Jurkat, Clone E6-1 (cell line): ENCODE measurements at places on chromosomes 13 and 19.

DNA sequence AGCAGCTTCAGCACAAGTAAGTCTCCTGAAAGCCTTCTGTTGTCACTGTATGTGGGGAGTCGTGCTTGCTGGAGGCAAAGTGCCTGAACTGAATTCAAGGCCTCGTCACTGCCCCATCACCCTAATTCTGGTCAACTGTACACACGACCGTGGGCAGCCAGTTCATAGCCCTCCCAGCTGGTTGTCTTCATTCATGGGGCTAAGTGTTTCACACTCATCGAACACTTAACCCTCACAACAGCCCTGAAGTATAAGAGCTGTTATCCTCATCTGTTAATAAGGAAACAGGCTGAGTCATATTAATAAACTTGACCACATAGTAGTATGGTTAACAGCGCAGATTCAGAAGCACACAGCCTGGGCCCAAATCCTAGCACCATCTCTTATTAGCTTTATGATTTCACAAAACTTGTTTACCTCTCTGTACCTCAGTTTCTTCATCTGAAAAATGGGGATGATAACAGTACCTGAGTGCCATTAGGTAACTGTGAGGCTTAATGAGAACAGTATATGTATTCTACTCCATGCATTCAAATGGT is 66.7 kb downstream of the CDADC1 start:
- DNase-seq = no peak

DNA sequence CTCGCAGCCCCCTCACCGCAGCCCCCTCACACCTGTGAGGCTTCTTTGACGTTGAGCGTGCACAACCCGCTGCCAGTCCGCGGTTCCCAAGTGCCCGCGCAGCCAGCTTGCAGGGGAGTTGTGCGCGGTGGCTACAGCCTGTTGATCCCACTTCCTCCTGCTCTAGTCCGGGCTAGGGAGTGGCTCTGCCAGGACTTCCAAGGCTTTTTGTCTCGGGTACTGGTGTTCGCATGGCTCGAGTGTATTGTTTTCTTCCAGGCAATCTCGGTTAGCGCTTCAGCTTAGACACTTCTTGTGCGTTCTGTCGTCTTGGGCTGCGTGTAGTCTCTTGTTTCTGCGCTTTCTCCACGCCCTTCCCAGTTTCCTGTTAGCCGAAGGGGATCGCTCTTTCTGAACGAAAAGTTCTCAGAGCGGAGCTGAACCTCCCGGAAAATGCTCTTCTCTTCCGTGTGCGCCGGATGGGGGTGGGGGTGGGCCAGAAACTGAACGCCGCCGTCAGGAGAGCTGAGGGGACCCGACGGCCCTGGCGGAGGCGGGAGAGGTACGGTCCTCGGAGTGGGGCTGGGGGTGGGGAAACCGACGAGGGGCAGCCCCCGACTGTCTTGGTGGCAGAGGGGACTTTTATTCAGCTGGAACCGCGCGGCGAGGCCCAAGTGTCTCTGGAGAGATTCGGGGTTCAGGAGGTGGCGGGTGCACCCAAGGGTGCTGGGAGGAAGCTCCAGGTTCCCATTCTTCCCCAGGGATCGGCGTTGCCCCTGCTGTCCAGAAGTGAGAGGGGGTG is 697 bp upstream of the DGKH start:
- no peak for DNase-seq

GRCh38 chr13:43990829-43991228 is 111.1 kb downstream of the LACC1 start:
- DNase-seq = no peak

- no peak for DNase-seq
These were observed 13.2 kb downstream of the NUCB1 start for GRCh38 chr19:48913114-48913889.

DNA sequence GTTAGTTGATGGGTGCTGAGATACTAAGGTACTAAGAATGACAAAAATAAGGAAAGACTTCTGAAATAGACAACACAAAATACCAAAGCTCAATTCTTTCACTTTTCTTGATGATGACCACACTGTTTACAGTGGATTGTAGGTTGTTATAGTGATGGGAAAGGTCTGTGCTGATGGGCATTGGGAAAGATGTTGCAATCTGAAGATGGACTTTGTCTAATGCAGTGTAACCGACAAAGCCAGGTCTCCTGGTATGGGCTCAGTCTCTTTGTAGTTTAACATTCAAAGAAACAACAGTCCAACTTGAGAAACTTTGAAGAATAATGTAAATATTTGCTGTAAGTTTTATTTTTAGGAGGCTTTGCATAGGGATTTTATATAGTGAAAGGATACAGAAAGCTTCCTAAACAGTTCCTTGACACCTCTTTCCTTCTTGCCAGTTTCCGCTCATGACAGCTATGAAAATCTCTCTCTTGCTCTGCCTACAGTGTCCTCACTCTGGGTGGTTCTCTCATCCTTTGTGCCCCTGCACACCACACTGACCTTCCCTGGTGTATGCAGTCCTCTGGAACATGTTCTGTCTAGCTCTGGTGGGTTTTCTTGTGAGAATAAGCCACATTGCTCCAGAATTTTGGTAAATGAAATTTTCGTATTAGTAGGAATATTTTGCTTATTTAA is 172.2 kb downstream of the KCNRG start:
- DNase-seq = no peak

DNA sequence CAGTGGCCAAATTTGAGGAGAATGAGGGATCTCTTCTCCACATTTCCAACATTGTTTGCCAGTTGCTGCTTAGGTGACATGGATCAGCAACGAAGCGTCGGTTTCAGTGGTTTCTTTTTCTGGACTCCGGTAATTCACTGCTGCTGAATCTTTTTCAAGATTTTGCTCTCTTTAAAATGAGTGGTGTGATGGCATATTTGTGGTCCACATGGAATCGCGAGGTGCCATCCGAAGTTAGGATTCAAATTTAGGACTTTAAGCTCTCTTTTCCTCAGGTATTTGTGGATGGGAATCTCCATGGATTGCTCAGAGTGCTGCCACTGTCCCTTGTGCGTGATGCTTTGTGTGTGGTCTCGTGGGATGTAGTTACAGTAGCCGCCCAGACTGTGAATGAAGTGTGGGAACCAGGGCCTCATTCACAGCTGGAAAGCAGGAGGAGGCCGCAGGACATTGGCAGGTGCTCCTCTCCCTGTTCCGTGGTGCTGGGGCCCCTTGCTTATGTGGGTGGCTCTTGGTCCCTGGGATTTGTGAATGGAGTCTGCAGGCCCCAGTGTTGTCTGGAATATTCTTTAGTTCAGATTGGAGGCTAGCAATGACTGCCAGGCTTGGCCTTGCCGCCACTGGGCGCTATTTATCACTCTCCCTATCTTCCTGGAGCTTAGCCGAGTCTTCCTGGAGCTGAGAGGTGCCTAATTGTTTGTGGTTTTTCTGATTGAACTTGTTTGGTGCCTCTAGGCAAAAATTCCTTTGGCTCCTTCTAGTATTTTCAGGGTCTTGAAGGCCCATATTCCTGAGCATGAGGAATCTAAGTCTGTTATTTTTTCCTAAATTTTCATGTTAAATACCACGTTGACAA is 1.5 kb downstream of the ILF3 start:
- no peak for DNase-seq

DNA sequence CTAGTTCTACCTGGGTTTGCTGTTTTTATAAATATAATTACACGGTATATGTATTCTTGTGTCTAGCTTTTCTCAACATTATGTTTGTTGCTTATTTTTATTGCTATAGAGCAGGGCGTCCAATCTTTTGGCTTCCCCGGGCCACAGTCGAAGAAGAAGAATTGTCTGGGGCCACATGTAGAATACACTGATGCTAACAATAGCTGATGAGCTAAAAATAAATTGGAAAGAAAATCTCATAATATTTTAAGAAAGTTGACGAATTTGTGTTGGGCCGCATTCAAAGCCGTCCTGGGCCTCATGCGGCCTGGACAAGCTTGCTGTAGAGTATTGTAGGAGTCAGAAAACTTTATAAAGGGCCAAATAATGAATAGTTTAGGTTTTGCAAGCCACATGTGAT is 33.9 kb downstream of the GPR12 start:
- DNase-seq = no peak
